Fibroblast of skin of right quadriceps (primary cell): ENCODE measurements at places on chromosomes 4 and X.
A peak's percentile ranks its signal among the peaks of the same experiment; 100 is the strongest.

- DNase-seq, result no peak
Observed at GRCh38 chr4:53617101-53617680, 25.9 kb upstream of the LNX1 start.

GRCh38 chr4:113823291-113823659 lies 61.7 kb upstream of the CAMK2D start:
- no peak for DNase-seq

GRCh38 chrX:13864264-13864663 lies 47.4 kb upstream of the GPM6B start:
- DNase-seq, result peak; percentile 30

GRCh38 chr4:35163168-35163567 lies 1081.1 kb downstream of the ARAP2 start:
- no peak for DNase-seq

- DNase-seq, result no peak
Observed at GRCh38 chr4:136557396-136557795, 974.9 kb downstream of the PCDH18 start.

DNA sequence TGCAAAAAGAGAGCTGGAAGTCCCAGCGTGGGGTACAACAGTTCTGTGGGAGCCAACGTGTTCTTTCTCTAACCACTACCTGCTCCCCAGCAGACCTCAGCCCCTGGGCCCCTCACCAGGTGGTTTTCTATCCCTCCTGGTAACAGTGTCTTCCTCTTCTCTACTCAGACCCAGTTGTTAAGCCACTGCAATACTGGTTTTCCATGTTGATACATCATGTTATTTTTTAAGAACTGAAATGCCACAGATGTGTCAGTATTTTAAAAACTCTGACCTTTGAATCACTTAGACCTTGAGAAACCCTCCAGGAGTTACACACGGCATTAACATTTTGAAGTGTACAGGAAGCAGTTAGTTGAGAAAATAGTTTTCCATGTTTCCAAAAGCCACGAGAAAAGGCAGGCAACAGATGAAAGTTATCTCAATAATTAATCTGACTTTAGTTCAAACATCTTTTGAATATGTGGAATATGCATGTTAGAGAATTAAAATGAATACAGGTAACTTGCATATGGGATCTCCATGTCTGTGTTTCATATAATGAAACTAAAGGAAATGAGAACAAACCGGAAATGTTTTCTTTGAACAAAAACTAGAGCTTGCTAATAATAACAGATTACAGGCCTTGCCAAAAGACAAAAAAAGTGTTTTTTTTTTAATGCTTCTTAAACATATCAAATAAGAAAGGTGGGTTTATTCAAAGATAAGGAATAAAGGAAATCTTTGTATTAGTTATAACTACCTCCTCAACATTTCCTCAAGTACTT lies 108.8 kb downstream of the ZNF827 start:
- DNase-seq, result no peak

- no peak for DNase-seq
Observed at GRCh38 chr4:5192271-5192670, 141.0 kb downstream of the STK32B start.

GRCh38 chr4:3376266-3376665 lies 65.5 kb upstream of the HGFAC start:
- no peak for DNase-seq

DNA sequence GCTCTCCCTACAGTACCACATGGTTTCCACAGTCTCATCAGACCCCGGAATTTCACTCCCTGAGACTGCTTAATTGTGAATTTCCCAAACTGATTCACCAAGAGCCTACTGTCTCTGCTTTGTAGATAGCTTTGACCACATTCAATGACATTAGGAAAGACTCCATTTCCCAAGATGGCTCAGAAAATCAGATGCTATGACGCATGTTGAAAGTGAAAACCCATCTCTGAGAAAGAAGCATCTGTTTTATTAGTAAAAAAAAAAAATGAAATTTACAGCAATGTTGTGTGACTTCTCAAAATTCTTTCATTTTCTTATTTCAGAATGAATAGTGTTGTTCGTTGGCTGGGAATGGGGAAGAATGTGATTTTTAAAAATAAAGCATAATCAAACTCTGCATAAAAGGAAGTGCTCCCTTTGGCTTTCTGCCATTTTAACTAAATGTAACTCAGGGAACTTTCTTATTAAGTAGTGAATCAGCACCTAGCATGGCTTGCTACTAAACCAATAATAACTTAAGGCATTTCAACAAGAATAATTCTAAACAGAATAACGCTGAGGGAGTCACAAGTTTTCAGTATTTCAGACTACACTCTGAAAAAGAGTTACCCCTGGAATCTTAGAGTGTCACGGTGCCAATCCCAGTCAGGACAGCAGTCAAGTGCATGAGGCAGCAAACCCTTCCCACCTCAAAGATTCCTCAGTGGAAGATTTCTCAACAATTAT lies 97.4 kb upstream of the MYOZ2 start:
- DNase-seq, result peak; percentile 69

GRCh38 chrX:2457289-2458133 lies 43.3 kb downstream of the DHRSX start:
- DNase-seq, result no peak

- no peak for DNase-seq
Observed at GRCh38 chr4:40164459-40164858, 32.4 kb upstream of the RHOH start.

GRCh38 chrX:11666952-11667685 lies 1.4 kb upstream of the ARHGAP6 start:
- DNase-seq, result no peak

GRCh38 chrX:723781-724180 lies 93.2 kb downstream of the SHOX start:
- peak; percentile 12 for DNase-seq

DNA sequence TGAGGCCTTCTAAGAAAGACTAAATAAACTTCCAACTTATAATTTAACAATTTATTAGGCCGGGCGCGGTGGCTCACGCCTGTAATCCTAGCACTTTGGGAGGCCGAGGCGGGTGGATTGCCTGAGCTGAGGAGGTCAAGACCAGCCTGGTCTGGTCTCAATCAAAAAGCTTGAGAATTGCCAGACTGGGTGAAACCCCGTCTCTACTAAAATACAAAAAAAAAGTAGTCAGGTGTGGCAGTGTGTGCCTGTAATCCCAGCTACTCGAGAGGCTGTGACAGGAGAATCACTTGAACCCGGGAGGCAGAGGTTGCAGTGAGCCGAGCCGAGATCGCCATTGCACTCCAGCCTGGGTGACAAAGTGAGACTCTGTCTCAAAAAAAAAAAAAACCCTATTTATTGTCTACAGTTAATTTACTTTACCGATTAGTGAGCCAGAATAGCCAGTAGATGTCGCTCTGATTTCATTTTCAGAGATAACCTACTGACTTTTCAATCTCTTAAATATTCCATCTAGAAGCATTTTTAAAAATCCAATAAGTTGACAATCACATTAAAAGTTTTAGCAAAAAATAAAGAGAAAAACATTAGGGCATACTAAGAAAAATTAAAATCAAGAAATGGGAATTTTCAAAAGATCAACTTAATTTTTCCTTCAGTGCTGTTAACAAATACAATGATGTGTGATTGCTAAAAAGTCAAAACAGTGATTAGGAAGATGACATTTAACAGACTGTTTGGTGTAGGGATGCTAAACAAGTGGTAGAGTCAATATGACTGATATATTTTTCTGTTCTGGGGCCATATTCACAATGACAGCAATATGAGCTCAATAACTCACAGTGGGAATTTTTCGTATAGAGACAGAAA lies 4.3 kb upstream of the SHROOM3 start:
- DNase-seq, result peak; percentile 65

DNA sequence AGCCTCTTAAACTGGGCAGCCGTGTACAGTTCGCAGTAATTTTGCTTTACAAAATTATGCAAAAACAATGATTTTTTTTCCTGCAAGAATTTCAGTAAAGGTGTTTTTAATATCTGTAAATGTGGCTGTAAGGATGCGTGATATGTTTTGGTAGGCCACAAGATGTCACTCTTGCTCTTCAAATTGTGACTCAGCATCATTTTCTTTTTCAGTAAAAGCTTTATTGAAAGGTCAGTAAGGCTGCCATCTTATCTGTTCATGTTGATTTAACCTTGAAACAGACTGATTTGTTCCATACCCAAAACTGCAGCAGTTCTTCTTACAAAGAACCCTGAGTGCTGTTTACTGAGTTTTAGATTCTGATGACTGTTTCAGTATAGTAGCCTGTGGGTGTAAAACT lies 39.9 kb downstream of the TXLNG start:
- DNase-seq, result peak; percentile 45

DNA sequence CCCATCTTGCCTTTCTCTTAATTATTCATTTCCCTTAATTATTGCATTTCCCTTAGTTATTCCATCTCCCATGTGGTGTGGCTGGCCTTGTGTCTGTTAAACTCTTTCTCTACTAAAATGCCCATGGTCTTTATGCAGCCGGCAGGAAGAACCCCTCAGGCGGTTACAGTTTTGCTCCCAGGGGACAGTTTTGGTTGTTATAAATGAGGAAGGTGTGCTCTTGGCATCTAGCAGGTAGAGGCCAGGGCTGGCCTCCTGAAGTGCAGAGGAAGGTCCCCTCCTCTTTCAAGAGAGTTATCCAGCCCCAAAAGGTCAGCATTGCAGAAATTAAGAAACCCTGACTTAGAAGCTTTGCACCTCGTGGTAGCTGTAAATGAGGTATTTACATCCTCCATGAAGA lies 18.0 kb downstream of the TBL1X start:
- no peak for DNase-seq

- peak; percentile 48 for DNase-seq
Observed at GRCh38 chrX:154082396-154083125, 15.0 kb downstream of the MECP2 start.

- no peak for DNase-seq
Observed at GRCh38 chr4:140092094-140092851, 61.7 kb downstream of the MAML3 start.

DNA sequence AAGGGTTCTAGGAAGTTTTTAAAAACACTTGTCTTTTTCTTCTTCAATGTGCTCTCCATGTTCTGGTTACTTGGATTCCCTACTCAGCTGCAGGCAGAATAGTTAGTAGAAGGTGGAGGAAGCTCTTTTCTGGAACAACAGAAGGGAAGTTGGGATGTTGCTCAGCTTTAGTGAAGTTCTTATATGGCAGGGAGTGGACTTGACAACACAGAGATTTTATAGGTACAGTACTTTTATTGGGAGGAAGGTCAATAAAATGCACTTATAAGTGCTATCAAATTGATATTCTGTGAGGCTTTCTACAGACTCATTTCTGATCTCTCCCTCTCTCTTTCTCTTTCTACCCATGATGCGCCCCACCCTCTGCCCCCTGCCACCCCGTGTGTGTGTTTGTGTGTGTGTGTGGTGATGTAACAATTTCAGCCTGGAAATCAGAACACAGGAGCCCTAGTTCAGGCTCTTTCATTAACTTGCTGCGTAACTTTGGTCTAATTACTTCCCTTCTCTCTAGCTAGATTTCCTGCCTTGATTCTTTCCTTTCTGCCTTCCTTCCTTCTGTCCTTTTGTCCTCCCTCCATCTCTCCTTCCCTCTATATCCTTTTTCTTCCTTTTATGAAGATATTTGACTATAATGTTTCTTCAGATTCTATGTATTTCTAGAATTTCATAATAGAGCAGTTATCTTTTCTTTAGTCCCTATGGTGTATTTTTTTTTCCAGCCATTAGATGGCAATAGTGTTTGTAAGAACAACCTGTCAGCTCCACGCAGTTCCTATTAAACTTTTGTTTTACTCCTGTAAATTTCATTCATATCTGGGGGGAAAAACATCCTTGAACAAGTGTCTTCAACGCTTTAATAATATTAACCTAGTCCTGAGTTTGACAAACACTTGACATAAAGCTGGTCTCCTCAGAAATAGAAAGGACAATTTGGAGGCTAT lies 37.1 kb downstream of the HEPH start:
- DNase-seq, result peak; percentile 0

DNA sequence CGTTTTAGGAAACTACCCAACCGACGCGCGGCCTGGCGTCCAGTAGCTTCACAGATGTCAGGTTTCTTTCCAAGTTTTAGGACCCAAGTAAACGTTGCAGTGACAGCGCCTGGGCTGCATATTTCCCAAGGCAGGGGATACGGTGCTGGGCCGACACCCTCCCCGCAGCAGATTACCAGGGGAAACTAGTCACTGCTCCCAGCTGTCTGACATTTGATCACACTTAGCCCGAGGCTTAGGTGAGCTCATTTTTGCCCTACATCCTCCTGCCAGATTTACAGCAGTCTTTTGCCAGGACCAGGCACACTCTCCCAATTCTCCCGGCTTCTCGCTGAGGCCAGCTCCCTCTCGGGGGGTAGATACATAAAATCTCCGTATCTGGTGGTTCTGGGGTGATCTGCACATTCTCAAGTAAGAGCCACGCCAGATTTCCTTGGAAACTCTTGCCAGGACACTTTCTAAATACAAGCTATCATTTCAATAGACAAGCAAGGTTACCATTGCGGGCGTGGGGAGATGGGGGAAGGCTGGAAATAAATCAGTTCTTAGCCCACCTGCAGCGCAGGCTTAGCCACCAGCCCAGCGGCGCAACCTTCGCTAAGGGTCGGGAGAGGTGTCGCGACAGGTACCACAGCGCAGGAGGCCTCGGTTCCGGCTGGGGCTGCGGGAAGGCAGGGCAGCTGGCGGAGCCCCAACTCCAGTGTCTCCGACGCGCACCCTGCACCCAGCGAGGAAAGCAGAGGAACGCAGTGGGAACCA lies 2.5 kb upstream of the SOX3 start:
- no peak for DNase-seq

DNA sequence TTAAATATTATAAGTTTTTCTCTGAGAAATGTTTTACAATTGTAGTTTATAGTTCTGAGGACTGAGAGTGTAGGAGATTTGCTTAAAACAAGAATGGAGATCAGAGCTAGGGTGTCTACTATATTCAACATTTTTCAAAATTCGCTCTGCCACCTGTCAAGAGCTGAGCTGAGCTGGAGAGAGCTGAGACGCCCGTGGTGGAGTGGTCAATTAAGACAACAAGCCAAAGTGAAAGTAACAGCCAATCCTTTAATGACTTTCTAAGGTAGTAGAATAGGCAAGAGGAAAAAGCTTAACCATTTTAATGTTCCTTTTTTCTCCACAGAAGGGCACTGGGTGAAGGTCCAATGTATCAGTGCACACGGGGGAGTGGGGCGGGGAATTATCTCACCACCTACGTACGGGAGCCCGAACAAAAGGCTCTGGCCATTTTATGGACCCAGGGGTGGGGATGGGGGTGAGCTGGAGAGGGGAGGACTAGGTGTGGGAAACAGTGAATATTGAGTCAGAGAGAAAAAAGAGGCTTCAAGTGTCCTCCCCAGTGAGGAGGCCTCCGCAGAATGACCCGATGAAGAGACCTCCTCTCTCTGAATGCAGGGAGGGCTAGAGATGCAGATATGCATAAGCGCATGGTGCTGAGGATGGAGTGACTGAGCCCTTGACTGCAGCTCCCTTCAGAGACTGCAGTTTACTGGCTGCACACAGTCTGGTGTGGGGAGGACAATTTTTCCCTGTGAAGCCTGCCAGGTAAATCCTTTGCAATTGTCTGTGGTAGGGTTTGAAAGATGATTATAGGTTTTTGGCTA lies 60.8 kb downstream of the SPCS3 start:
- no peak for DNase-seq
